ENCODE measurements at places on chromosomes 3 and 15.

DNA sequence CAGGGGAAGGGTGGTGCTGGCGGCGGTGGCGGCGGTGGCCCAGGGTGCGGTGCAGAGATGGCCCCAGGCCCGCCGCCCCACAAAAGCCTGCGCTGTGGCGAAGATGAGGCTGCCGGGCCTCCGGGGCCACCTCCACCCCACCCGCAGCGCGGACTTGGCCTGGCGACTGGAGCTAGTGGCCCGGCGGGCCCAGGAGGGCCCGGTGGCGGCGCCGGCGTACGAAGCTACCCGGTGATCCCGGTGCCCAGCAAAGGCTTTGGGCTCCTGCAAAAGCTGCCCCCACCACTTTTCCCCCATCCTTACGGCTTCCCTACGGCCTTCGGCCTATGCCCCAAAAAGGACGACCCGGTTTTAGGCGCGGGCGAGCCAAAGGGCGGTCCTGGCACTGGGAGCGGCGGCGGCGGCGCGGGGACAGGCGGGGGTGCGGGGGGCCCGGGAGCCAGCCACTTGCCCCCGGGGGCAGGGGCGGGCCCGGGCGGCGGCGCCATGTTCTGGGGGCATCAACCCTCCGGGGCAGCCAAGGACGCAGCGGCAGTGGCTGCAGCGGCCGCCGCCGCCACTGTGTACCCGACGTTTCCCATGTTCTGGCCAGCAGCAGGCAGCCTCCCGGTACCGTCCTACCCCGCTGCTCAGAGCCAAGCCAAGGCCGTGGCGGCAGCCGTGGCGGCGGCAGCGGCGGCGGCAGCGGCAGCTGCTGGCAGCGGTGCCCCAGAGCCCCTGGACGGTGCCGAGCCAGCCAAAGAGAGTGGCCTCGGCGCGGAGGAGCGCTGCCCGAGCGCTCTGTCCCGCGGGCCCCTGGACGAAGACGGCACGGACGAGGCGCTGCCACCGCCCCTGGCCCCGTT lies 1.6 kb downstream of the SKOR1 start:
- no peak for DNase-seq

DNA sequence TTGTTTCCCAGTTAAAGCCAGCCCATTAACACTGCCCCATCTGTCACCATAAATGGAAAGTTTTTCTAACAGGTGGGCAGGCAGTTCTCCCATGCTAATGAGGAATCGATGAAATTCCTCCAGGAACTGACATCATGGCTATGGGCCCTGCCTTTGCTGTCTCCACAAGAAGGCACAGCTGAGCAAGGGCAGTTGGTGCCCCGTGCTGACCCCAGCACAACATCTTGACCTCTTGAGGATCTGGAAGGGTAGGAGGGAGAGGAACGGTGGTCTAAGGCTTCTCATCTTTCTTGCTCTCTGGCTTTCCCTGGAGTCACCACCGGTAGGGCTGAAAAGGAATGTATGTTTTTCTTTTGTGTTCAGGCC lies 46.7 kb downstream of the CHCHD6 start:
- DNase-seq = no peak

GRCh38 chr15:98505611-98506031 lies 142.7 kb upstream of the IGF1R start:
- DNase-seq = no peak

- no peak for DNase-seq
Observed at GRCh38 chr3:50226888-50227389, 9.1 kb upstream of the GNAI2 start.

DNA sequence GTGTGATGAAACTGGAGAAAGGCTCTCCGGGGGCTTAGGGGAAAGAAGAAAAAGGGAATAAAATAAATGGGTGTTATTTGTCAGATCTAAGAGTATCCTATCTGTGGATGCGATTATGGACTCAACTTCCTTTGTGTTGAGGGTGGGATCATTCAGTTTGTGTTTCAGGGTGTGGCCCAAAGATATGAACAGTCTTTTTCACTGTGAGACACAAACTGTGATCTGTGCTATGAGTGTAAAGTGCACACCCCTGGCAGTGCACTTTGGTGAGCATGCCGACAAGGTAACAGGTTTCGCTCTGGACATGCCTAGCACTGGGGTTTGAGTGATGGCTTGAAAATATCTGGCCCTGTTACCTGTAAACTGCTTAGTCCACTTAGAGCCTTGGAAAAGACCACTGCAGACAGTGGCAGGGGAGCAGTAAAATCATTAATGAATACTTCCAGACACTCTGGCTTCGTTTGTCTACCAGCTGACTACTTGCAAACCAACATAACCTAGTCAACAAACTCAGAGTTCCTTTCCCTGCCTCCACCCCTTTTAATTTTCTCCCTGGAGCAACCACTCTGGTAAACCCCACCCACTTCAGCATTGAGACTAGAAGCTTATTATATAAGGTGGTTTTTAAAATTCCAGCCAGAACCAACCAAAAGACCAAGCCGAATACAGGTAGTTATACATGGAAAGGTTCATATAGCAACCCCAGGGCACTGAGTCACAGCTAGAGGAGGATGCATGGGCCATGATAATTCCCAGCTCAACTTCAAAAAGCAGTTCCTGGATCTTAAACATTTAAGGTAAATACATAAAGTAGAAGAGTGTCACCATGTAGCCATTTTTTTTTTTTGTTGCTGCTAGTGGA lies 55.1 kb downstream of the TAMM41 start:
- no peak for DNase-seq

DNA sequence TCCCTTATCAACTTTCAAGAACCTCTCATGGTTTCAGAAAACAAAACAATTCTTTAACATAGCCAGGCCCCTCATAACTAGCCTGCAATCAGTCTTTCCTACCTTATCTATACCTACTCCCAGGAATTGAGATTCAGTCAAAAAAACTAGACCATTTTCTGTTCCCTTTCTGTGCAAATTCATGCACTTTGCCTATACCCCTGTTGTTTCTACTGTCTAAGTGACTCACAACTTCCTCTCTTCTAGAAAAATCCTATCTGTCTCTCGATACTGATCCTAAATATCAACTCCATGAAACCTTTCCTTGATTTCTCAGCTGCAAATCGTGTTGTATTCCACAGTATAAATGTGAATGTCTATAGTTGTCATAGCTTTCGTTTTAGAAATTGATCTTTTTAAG lies 10.9 kb upstream of the IL1RAP start:
- no peak for DNase-seq

GRCh38 chr3:139187648-139188047 lies 143.0 kb upstream of the PRR23C start:
- DNase-seq = no peak

DNA sequence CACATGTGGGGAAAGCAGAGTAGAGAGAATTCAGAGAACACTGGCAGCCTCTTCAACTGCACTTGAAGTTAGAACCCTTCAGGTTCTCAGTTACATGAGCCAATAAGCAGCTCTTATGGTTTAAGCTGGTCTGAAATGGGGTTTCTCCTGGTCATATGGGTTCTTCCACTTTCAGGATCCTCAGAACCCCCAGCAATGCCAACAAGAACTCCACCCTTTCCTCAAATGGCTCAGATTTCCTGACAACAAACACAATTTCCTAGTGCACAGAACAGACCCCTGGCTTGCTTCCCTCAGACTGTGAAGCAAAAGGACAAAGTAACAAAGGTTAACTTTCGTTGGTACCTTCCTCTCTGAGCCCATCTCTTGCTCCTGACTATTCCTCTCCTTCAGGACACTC lies 23.9 kb upstream of the FRMD4B start:
- no peak for DNase-seq

GRCh38 chr3:14989943-14990779 lies 42.8 kb downstream of the NR2C2 start:
- no peak for DNase-seq

- no peak for DNase-seq
Observed at GRCh38 chr3:43907508-43907858, 216.7 kb downstream of the ABHD5 start.

DNA sequence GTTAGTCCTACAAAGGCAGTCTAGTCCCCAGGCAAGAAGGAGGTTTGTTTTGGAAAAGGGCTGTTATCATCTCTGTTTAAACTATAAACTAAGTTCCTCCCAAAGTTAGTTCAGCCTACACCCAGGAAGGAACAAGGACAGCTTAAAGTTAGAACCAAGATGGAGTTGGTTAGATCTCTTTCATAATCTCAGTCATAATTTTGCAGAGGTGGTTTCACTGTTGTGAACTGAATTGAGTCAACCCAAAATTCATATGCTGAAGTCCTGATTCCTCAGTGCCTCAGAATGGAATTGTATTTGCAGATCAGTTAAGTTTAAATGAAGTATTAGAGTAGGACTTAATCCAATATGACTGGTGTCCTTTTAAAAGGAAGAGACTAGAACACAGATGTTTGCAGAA lies 101.0 kb upstream of the C3orf80 start:
- no peak for DNase-seq

GRCh38 chr15:73231661-73232419 lies 136.9 kb downstream of the HCN4 start:
- no peak for DNase-seq

DNA sequence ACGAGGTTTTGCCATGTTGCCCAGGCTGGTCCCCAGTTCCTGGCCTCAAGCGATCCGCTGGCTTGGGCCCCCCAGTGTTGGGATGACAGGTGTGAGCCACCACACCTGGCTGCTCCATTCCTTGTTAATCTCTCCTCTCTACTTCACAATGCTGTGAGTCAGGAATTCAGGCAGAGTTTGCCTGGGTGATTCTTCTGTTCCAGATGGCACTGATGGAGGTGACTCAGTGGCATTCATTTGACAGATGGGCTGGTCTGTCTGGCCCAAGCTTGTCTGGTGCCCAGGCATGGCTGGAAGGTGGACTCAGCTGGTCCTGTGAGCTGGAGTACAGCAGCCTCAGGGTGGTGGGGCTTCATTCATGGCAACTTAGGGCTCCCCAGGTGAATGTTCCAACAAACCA lies 43.2 kb downstream of the SLC6A20 start:
- DNase-seq = no peak

GRCh38 chr3:99466331-99466730 lies 172.1 kb upstream of the COL8A1 start:
- no peak for DNase-seq

GRCh38 chr3:31476209-31476608 lies 56.5 kb upstream of the STT3B start:
- DNase-seq = no peak

DNA sequence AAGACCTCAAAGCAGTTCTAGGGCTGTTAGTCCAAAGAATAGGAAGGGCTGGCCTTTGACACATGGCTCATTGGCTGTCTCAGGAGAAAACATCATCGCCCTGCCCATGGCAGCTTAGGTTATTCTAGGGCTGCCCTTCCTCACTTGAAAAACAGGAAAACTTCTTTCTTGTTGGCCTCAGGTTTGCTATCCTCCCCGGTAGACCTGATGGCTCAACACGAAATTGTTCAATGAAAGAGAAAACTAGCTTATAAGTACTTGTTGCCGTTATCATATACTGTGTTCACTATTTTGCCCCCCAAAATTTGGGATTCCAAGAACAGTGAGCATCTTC lies 602 bp upstream of the SLTM start:
- DNase-seq = no peak

DNA sequence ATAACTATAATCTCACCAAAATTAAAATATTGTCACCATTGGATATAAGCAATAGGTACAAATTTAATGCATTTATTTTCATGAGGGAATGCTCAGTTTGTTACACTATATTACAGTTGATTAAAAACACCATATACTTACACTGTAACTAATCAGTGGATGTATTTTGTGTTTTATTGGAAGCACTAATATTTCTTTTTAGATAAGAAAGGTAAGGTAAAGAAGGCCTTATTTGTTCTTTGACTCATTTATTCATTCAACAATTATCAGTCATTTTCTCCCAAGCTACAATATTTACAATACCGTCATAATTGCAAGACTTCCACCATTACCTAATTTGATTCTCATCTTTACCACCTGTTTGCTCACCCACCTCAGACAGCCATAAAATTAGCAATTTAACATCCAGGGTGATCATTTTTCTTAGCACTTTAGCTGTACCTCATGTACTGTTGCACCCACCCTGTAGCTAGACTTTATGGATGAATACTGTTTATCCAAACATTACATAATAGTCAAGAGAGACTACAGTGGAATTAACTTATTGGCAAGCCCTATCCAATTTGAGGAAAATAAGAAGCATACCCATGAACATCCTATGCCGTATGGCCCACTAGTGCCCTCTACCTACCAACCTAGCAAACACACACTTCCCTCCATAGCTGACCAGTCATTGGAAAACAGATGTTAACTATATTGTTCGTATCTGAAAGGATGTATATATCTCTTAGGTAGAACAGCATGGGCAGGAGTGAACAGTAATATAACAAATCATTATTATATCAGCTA lies 229.6 kb downstream of the BBX start:
- DNase-seq = no peak

GRCh38 chr3:35088943-35089342 lies 550.4 kb upstream of the ARPP21 start:
- DNase-seq = no peak

GRCh38 chr3:46748170-46748569 lies 30.5 kb upstream of the PRSS50 start:
- DNase-seq = no peak

DNA sequence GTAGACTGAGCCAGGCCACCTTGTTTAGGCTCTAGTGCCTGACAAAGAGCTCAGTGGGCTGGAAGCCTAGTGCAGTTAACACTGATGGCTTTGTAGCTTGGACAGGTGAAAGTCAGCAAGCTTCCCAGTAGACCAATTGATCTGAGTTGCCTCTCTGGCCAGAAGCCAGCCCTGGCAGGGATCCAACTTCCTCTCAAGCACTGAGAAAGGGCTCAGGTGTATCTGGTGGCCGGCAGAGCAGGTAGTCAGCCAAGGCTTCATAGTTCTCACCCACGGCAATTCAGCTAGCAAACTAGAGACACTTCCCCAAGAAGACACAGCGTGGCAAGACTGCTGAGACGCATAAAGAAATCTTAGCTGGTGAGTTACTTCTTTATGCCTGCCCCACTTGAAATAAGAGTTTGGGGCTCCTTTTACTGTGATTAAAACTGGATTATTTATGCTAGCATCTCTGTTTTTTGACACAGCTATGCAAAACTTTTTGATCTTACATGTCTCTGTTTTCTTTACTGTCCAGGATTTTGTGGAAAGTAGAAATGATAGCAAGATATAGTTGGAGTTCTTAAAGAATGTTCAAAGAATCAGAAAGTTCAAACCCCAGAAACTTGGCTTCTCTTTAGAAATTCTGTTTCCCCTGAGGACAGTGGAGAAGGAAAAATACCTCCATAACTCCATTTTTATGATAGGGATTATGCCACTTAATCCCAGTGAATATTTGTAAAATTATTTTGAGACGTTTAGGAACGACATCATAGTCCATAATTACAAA lies 8.4 kb upstream of the CA12 start:
- DNase-seq = no peak
